Neural progenitor cell (in vitro differentiated cells): ENCODE measurements at places on chromosomes 12 and 14. TPM values are rescaled to one million over a fixed set of nuclear protein-coding genes. Genes with fewer than 3 reads are reported as not detected.

GRCh38 chr12:130911933-130912332 is 40.1 kb downstream of the RAN start:
- DNase-seq, result no peak
- H3K27me3 ChIP-seq, result peaks cover 11% of the 10 kb centered on the region
- no peak overlapping the region for H3K4me3 ChIP-seq
- H3K36me3 ChIP-seq, result no peaks in the 10 kb centered on the region

DNA sequence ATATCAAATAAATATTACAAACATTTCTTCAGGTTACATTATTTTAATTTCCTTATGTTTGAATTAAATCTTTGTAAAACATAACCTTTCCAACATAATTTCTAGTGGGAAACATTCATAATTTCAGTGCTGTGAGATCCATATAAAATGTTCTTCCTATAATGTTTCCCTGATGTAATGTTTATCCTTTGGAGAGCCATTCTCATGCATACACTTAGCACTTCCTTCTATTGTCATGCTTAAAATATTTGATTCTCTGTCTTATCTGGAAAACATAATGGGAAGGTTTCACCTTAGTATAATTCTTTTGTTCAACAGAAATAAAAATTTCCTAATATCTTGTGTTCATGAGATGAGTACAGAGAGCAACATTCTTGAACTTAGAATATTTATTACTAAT is 472.5 kb downstream of the ADAMTS20 start:
- H3K4me1 ChIP-seq, result peaks cover 9% of the 10 kb centered on the region
- no peaks in the 10 kb centered on the region for H3K36me3 ChIP-seq
- DNase-seq, result no peak
- no peak overlapping the region for H3K4me3 ChIP-seq
- no peak overlapping the region for H3K27ac ChIP-seq

DNA sequence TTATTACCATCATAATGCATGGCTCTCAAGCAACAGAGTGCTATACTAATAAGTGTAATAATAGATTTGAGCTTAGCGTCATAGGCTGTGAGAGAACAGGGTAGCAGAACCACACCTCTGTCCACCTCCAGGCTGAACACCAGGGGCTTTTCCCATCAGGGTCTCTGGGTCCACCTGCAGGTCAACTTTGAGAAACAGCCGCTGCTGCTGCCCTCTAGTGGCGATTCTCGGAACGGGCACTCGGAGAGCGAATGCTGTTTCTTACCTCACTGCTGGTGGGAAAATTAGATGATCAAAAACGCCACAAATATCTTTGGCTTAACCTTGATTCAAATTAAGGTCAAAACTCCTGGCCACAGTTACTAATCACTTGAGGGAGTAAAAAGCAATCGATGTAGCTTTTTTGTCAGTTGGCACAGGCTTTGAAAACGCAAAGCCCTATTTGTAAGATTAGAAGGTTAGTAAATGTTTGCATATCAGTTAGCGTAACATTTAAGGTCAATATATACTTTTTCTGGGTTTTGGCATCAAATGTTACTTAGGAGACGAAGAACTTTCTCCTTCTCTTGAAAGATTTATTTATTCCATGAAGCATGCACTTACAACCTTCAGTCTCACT is 127.9 kb upstream of the TMEM132D start:
- no peaks in the 10 kb centered on the region for H3K36me3 ChIP-seq
- DNase-seq, result peak; percentile 81
- no peak overlapping the region for H3K4me3 ChIP-seq
- no peak overlapping the region for H3K27ac ChIP-seq

DNA sequence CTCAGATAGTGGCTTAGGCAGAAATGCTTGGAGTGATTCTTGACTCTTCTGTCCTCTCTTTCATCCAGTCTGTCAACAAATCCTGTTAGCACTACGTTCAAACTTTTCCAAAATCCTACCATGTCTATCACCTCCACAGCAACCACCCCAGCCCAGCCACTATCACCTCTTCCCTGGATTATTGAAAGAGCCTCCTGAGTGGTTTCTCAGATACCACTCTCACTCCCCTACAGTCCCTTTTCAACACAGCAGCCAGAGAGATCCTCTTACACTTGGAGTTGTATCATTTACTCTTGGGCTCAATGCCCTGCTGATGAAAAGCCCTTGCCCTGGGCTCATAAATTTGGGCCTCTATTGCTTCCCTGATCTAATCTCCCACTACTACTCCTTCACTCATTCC is 218.9 kb downstream of the EXOC5 start:
- peaks cover 9% of the 10 kb centered on the region for H3K4me1 ChIP-seq
- H3K36me3 ChIP-seq, result no peaks in the 10 kb centered on the region
- H3K27ac ChIP-seq, result no peak overlapping the region
- DNase-seq, result no peak
- no peaks in the 10 kb centered on the region for H3K27me3 ChIP-seq
- no peak overlapping the region for H3K4me3 ChIP-seq

DNA sequence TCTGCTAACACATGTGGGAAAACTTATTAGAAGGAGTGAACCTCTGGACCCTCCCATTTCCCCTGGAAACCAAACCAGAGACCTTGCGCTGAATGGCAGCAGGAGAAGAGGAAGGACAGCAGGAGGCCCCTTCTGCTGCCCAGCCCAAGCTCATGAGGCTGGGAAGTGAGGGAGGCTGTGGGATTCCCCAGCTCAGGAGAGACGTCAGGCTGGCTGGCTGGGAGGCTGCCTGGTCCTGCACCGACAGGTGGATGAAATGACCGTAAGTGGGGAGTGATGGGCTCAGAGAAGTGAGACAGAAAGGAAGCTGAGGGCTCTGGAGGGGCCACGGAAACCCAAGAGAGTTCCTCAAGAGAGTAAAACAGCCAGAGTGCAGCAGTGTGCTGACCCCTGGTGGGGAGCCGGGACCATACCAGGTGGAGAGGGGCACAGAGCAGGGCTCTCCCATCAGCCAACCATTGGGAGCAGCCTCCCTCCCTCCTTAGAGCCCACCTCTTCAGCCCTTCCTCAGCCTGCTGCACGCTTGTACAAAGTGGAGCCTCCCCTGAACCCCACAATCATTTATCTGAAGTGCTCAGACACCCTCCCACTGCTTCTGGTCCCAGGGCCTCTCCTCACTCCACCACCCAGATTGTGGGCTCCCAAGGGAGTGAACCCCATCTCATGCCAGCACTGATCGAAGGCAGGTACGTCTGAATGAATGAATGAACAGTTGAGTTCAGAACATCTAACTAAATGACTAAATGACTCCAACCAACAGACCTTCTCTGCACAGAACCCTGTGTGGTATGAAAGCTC is 14.0 kb downstream of the TAMALIN start:
- H3K4me3 ChIP-seq, result no peak overlapping the region
- no peaks in the 10 kb centered on the region for H3K36me3 ChIP-seq
- DNase-seq, result peak; percentile 85
- H3K4me1 ChIP-seq, result peaks cover under 1% of the 10 kb centered on the region

DNA sequence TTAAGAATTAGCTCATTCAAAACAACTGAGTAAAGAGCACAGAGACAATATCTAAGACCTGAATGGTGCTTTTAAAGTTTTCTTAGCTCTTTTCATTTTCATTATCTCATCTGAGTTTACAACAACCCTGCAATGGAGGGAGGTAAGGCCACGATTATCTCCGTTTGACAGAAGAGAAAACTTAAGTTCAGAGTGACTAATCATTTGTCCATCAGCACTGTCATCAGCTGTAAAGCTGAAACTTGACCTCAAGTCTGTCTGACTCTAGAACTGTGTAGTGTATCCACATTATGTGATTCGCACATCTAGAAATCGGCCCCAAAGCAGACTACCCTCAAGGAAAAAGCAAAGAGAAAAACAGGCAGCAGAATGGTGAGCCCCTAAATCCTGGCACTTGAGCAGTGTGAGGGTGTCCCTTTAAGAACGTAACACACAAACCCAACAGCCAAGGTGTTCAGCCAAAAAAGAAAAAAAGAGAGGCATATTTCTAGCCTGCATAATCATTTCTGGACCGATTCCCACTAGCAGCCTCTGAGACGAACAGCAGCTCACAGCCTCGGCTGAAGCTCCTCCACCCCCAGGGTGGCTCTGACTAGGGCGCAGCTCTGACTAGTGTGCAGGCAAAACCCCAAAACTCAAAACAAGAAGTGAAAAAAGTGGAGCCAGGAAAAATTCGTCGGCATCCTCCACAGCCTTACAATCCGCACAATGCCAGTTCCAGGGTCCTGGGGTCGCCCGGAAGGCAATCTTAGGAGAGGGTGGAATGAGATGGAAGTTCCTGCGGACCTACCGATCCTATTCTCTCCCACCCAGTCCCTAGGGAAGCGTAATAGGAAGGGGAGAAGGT is 1.6 kb downstream of the STXBP6 start:
- H3K27ac ChIP-seq, result no peak overlapping the region
- no peak for DNase-seq
- peaks cover 5% of the 10 kb centered on the region for H3K4me1 ChIP-seq

DNA sequence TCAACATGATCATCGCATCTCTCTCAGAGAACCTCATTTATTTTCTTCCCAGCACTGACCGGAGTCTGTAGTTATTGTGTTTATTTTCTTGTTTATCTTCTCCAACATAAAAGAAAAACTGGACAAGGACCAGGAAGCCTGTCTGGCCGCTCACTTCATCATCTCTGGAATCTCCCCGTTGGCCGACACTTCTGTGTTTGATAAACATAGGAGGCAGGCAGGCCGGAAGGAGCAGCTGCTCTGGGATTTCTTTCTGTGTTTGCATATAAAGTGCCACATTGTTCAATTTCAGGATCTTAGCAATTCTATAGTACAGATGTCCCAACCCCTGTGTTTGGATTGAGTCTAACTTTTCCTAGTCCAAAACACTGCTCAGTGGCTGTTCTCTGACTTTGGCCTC is 53.3 kb downstream of the ACACB start:
- no peaks in the 10 kb centered on the region for H3K4me1 ChIP-seq
- H3K27ac ChIP-seq, result no peak overlapping the region
- no peaks in the 10 kb centered on the region for H3K27me3 ChIP-seq

DNA sequence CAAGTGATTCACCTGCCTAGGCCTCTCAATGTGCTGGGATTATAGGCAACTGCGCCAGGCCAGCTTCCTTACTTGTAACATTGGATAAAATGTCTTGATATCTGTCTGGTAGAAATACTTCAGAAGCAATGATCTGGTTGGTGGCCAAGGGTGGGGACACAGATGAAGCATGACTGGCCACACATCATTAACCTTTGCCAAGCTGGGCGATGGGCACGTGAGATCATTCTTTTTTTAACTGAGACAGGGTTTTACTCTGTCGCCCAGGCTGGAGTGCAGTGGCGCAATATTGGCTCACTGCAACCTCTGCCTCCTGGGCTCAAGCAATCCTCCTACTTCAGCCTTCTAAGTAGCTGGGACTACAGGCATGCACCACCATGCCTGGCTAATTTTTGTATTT is 31.1 kb downstream of the PLEKHH1 start:
- H3K27ac ChIP-seq, result no peak overlapping the region
- H3K27me3 ChIP-seq, result no peaks in the 10 kb centered on the region
- no peak for DNase-seq
- H3K36me3 ChIP-seq, result no peaks in the 10 kb centered on the region
- H3K4me1 ChIP-seq, result peaks cover 20% of the 10 kb centered on the region
- H3K4me3 ChIP-seq, result no peak overlapping the region

GRCh38 chr14:100535287-100536120 is 51.7 kb downstream of the BEGAIN start:
- peaks cover 12% of the 10 kb centered on the region for H3K4me1 ChIP-seq
- no peaks in the 10 kb centered on the region for H3K27me3 ChIP-seq
- DNase-seq, result no peak

GRCh38 chr14:91323671-91324605 is 79.4 kb upstream of the GPR68 start:
- no peaks in the 10 kb centered on the region for H3K27me3 ChIP-seq
- no peaks in the 10 kb centered on the region for H3K36me3 ChIP-seq
- no peak overlapping the region for H3K27ac ChIP-seq

GRCh38 chr12:124088217-124088907 is 115.3 kb downstream of the ZNF664 start:
- H3K4me3 ChIP-seq, result no peak overlapping the region
- H3K4me1 ChIP-seq, result peaks cover 3% of the 10 kb centered on the region
- no peaks in the 10 kb centered on the region for H3K36me3 ChIP-seq
- DNase-seq, result no peak

- DNase-seq, result peak; percentile 20
- H3K36me3 ChIP-seq, result no peaks in the 10 kb centered on the region
- H3K4me3 ChIP-seq, result no peak overlapping the region
- peaks cover 41% of the 10 kb centered on the region for H3K4me1 ChIP-seq
- H3K27ac ChIP-seq, result no peak overlapping the region
- H3K27me3 ChIP-seq, result no peaks in the 10 kb centered on the region
Measured at GRCh38 chr12:47808574-47809365, 10.9 kb downstream of the HDAC7 start.

DNA sequence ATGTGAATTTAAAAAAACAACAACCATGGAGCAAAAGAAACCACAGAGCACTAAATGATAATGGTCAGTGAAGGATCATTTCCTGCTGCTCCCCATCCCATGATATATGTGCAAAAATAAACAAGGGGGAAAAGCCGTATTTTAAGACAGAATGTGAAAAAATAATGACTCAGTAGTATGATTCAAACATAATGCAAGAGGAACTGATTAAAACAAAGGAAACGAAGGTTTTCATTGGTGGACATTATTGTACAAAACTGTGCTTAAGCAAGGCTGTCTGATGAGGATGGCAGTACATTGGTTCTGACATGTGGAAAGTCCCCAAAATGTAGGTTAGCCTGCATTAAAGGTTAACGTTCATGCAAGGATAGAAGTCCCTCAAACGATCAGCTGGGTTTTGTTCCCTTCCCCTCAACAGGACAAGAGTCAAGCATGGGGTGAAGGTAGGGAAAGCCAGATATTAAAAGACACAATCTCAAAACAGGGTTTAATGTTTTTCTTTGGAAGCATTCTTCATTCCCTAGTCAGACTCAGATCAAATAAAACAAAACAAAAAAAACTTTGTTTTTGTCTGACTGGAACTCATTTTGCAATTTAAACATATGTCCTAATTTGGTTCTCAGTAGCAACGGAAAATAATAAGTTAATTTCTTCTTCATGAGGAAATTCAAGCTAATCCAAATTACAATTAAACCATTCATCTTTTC is 26.3 kb upstream of the PTGDR start:
- H3K27me3 ChIP-seq, result no peaks in the 10 kb centered on the region
- no peaks in the 10 kb centered on the region for H3K36me3 ChIP-seq
- no peak overlapping the region for H3K4me3 ChIP-seq
- peaks cover 8% of the 10 kb centered on the region for H3K4me1 ChIP-seq
- H3K27ac ChIP-seq, result no peak overlapping the region
- no peak for DNase-seq

Gene PLEKHD1
- total RNA-seq, result not detected in 2 replicates

Gene BCL11B
- 1.3 and 1.5 TPM in 2 replicates for total RNA-seq

Gene GSC
- 1.1 and 2.8 TPM in 2 replicates for total RNA-seq

Gene CCDC177
- total RNA-seq, result 8.6 and 19.7 TPM in 2 replicates

Gene ARF3
- 84.1 and 144 TPM in 2 replicates for total RNA-seq

Gene CCDC197
- total RNA-seq, result not detected in 2 replicates

Gene KRT2
- not detected in 2 replicates for total RNA-seq

Gene KRT81
- total RNA-seq, result 0.09 TPM in 1 of 2 replicates, not detected in the other

Gene PLEKHH1
- total RNA-seq, result 10.1 and 17.6 TPM in 2 replicates

Gene TSHR
- total RNA-seq, result not detected in 2 replicates
